ENCODE measurements at places on chromosomes 4 and X.

DNA sequence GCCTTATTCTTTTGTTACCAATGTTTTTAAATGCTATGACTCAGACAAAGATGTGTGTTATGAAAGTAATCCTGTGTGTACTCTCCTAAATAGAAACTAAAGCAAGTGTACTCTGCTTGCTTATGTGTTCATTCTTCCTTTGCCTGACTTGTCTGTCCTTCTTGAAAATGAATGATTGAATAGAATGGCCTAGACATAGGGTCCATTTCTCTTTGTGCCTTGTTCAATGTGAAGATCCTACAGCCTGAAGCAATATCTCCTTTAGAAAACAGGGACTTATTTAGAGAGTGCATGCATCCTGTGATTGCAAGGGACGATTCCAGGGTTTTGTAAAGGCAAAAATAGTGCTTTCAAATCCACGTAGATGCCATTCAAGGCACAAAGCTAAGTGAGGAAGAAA, 343.6 kb upstream of the TACR3 start:
- no peak for DNase-seq

- DNase-seq, result no peak
Measured at GRCh38 chrX:118508221-118508620, 12.6 kb downstream of the DOCK11 start.

GRCh38 chrX:49187028-49187394, 838 bp upstream of the PRICKLE3 start:
- DNase-seq, result no peak

- no peak for DNase-seq
Measured at GRCh38 chr4:25578432-25578831, 77.2 kb upstream of the SLC34A2 start.

DNA sequence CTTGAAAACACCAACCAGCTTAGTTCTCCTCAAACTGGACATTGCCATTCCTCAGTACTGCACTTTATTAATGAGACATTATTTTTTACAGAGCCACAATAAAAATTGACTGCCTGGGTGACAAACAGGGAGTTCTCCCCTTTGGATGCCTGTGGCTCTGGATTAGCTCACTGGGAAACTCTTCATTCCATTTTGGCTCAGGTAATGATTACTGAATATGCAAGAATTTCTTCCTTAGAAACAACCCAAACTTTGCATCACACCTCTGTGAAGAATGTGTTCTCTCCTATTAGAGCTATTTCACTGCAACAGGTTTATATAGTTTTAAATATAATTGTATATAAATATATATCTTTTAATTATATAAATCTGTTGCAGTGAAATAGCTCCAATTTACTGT, 2065.8 kb downstream of the ARAP2 start:
- no peak for DNase-seq

- no peak for DNase-seq
Measured at GRCh38 chrX:23844502-23845138, 61.6 kb downstream of the SAT1 start.

Data from EL (cell line).